ENCODE measurements at places on chromosomes 6 and 20.

GRCh38 chr20:62891111-62891510, 29.5 kb upstream of the TCFL5 start:
- no peak for DNase-seq

- peak; percentile 89 for DNase-seq
Measured at GRCh38 chr20:36199345-36200257, 36.7 kb upstream of the AAR2 start.

GRCh38 chr6:37673436-37673835, 24.2 kb downstream of the MDGA1 start:
- DNase-seq = no peak

DNA sequence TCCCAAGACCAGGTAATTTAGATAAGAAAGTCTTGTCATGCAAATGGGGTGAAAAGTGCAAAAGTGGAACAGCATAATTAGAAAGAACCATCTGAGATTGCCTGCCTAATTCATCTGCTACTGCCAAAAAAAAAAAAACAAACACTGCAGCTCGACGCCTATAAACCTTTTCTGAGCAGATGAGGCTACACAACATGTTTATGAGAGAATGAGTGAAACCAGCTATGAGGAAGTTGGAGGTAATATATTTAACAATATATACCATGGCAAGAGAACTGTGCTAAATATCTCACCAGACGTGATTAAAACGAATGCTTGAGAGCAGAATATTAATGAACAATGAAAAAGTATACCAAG, 50.0 kb downstream of the LAMA4 start:
- no peak for DNase-seq

DNA sequence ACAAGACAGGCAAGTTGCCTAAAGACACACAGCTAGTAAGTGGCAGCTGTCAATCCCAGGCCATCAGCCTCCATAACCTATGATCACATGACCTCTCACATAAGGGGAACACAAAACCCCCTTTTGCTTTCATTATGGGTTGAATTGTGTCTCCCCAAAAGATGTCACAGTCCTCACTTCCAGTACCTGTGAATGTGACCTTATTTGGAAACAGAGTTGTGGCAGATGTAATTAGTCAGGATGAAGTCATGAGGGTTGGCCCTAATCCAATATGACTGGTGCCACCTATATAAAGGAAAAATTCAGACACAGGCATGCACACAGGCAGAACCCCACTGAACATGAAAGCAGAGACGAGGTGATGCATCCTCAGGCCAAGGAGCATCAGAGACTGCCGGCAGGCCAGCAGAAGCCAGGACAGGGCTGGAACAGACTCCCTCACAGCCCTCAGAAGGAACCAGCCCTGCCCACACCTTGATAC, 33.6 kb downstream of the GFOD1 start:
- no peak for DNase-seq
